ENCODE measurements at places on chromosomes 12 and 14.
A peak's percentile ranks its signal among the peaks of the same experiment; 100 is the strongest.

GRCh38 chr14:21699551-21699950 lies 25.9 kb upstream of the OR4E1 start:
- DNase-seq: no peak

- DNase-seq: no peak
Observed at GRCh38 chr14:24136684-24137528, 912 bp downstream of the PSME1 start.

DNA sequence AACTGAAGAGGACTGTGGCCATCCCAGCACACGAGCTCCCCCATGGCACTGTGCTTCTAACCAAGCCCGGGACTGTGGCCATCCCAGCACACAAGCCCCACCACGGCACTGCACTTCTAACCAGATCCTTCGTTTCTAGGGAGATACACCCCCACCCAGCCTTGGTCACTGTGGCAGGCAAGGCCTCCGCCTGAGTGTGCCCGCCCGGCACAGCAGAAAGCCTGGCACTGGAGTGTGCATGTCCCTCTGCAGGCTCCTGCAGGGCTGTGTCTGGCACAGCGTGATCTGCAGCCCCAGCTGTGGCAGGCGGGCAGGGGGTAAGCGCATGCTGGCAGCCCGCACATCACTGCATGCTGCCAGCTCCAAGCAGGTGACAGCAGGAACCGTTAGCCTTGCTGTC lies 49.8 kb downstream of the CCDC85C start:
- peak; percentile 75 for DNase-seq

DNA sequence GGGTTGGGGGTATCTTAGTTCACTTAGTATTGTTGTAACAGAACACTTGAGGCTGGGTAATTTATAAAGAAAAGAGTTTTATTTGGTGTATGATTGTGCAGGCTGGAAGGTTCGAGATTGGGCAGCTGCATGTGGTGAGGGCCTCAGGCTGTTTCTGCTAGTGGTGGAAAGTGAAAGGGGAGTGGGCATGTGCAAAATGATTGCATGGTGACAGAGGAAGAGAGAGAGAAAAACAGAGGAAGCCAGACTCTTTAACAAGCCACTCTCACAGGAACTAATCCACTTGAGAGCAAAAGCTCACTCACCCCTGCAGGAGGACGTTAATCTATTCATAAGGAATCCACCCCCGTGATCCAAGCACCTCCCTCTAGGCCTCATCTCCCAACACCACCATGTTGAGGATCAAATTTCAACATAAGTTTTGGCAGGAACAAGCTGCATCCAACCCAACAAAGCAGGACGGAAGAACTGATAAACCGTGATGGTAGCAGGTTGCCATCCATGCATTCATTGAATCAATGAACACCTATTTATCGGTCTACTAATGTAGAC lies 165.0 kb upstream of the GZMB start:
- DNase-seq: no peak

- DNase-seq: no peak
Observed at GRCh38 chr12:89469361-89469760, 55.2 kb downstream of the GALNT4 start.

DNA sequence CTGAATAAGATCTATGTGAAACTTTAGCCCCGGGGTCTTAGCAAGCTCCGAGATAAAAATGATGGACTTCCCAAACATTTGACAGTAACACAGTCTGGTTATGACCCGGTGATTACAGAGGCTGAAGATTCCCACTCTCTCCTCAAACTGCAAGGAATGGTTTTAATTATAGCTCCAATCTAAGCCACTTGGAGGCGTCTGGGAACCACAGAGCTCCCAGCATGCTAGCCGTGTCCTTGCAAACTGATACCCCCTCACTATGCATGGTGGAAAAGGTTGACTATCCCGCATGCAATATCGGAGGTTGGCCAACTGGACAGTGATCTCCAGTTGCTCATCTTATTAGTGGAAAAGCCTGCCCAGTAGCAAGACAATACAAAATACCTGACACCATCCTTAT lies 76.5 kb upstream of the GRIN2B start:
- no peak for DNase-seq

DNA sequence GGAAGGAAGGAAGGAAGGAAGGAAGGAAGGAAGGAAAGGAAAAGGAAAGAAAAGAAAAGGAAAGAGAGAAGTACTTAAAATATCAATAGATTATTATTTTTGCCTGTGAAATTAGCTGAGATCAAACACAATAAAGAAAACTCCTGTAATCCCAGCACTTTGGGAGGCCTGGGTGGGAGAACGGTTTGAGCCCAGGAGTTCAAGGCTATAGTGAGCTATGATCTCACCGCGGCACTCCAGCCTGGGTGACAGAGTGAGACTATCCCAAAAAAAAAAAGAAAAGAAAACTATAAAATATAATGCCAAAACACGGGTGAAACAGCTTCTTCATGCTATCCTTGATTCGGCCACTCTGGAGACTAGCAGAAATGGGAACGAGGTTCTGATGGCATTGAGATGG lies 26.2 kb upstream of the CKAP4 start:
- no peak for DNase-seq

DNA sequence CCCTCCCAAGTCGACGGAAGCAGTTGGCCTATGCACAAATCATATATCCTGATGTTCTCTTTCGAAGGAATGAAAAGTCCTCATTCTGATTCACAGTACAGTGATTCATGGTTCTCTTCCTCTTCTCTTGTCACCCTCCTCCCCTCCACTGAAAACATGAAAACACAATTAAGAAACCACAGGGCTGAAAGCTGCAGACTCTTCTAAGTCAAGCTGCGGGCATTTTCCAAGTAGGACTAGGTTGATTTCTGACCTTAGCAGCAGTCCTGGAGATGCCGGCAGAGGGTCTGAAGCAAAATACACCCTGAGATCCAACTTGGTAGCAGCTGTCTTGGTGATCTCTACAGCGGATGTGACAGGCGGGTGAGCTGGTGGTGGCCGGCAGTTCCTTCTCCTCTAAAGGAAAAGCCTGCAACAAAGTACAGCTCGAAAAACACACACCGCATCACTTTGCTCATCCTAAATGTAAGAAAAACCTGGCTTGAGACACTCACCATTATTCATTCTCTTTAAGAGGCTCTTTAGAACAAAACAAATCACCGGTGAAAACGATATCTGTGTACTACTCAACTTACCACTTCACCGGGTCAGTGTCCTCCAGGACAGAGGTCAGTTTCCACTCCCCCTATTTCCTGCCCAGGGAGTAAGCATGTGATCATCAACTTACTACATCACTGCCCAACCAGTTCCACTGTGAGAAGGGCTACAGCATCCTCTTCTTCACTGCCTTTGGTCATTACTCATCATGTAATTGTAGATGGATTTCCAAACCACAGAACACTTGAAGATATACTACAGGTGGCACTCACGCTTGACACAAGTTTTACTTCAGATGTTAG lies 6.0 kb downstream of the TMCC3 start:
- DNase-seq: peak; percentile 33

DNA sequence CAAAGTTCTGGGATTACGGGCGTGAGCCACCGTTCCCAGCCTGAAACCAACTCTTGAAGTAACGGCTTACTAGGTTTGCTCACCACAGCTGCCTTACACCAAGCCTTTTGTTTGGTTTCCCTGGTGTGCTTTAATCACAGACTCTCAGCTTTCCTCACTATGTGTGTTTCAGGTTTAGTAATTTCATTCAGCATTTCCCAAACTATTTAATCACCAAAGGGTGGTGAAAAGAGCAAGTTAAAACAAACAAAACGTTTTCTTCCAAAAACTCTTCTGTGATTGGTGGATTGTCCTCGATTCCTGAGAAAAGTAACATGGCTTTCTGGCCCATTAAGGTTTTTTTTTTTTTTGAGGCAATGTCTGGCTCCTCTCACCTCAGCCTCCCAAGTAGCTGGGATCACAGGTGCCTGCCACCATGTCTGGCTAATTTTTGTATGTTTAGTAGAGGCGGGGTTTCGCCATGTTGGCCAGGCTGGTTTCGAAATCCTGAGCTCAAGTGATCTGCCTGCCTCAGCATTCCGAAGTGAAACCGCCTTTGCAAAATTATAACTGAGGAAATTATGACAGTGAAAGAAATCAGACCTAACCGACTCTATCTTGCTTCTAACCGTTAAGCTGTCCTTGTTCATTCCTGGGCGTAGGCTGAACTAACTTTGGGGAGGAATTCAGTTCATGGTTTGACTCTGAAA lies 1.5 kb upstream of the ZFYVE26 start:
- DNase-seq: no peak

- no peak for DNase-seq
Observed at GRCh38 chr14:52550661-52551060, 1.6 kb downstream of the TXNDC16 start.

DNA sequence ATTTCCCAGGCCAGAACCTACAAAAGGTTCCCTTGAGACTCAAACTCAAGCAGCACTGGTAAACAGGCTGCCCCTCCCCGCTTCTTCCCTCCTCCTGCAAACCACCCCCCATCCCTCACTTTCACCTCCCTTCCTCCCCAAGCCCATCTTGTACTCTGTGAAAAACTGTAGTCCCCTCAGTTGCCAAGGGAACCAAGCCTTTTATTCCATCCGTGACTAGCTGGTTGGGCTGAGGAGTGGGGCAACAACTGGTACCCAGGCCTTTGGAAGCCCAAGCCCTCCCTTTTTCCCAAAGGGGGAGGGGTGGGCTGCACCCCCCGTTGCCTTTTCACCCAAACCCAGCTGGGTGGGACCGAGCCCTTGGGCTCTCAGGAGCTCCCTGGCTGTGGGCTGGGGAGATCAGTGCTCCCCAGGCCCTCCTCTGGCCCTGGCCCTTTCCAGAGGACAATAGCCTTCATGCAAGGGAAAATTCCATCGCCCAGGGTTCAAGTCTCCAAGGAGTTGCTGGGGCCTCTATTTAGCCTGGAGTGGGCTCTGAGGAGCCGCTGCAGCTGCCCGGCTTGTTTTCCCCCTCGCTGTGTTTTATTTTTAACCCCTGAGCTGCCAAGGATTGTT lies 61.9 kb downstream of the ZFP36L1 start:
- DNase-seq: no peak

GRCh38 chr12:92223481-92223880 lies 77.8 kb upstream of the BTG1 start:
- DNase-seq: no peak

DNA sequence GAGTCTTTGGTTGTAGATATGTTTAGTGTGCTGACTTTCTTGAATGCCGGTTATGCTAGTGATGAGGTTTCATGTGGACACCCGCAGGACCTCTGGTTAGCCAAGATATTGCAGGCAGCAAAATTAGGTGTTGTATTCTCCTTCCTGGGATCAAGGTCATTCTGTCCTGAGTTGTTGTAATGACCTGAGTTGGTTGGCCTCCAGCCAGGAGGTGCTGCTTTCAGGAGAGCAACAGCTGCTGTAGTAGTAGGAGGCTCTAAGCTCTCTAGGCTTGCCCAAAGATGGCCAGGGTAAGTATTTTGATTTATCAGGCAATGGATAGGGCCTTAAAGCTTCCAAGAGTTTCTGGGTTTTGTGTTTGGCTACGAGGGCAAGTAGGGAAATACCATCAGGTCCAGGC lies 56.0 kb upstream of the BDKRB2 start:
- DNase-seq: no peak

DNA sequence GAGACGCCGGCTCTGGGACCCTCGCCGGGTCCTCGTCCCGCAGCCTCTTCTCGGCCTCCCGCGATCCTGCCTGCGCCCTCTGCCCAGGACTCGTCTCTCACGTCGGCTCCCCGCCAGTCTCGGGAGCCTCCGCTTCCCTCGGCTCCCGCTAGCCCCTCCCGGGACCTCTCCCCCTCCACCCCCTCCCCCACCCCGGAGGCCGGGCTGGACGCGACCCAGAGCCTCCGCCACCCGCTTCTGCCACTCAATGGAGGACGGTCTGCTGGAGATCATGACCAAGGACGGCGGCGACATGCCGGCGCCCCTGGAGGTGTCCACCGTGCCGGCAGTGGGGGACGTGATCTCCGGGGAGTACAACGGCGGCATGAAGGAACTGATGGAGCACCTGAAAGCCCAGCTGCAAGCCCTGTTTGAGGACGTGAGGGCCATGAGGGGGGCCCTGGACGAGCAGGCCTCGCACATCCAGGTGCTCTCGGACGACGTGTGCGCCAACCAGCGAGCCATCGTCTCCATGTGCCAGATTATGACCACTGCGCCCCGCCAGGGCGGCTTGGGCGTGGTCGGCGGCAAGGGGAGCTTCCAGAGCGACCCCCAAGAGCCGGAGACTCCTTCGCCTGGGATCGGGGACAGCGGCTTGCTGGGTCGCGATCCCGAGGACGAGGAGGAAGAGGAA lies 568 bp downstream of the CCDC184 start:
- DNase-seq: no peak

DNA sequence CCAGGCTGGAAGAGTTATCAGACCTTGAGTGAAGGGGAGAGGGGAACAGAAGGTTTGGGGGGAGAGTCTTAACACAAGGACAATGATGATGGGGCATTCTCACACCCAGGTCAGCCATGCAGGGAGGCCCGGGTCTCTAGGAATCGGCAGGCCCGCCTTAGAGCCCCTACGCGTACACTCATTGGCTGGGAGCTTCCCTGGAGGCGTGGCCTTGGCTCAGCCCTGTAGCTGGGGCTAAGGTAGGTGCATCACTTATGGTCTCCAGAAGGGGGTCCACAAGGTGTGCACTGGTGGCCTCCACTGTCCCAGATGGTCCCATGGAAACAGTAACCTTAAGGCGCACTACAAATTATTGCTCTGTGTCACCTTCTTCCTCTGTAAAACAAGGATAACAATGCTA lies 660.1 kb downstream of the MED13L start:
- DNase-seq: no peak

GRCh38 chr12:62438098-62438692 lies 28.4 kb upstream of the MON2 start:
- DNase-seq: no peak

DNA sequence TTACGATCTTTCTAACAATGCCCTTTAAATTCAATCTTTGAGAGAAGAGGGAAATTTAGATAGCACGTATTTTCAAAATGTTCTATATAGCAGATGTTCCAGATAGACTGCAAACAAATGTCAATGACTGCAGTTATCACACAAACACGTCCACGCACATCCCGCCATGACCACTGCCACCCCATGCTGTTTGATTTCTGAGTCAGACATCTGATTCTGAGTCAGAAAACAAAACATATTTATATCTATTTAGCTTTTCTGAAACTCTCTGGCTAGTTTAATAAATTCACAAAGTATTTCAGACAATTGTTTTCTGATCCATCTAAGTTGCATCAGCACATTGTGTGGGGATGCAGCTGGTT lies 105.9 kb upstream of the BCAT1 start:
- no peak for DNase-seq

DNA sequence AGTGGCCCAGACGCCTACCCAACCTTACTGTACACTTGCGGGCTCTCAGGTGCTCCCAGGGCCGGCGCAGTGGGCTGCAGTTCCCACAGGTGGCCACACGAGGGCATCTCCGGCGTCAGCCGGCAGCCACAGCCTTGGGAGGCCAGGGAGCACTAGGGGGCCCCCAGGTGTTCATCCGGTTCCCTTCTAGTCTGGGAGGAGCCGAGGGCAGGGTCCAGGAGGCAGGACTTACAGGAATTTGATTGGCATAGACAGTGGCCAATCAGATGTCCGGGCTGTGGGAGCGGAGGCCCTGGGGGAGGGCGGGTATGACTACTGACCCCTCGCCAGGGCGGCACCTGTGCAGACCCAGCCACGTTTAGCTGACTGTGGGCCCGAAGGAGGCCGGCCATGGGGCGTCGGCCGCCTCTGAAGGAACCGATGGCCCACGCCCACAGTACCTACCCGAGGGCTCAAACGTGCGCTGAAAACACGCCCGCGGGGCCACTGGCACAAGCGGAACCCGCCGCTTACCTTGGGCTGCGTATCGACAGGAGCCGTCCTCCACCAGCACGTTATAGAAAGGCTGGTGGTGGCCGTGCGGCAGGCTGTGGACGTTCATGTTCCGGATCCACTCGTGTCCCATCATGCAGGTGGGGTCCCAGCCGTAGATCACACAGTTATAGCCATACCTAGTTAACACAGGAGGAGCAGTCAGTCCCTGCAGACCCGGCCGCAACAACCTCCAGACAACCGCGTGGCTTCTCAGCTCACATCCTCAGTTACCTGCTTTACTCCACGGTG lies 34.8 kb downstream of the FBXO21 start:
- DNase-seq: peak; percentile 64

Measured in left ventricle myocardium superior (tissue), 1 donor.